NCI-H1105 (cell line): ENCODE measurements at places on chromosomes 2 and 18.

- no peak for DNase-seq
Measured at GRCh38 chr18:45353530-45353929, 261.7 kb upstream of the SLC14A2 start.

DNA sequence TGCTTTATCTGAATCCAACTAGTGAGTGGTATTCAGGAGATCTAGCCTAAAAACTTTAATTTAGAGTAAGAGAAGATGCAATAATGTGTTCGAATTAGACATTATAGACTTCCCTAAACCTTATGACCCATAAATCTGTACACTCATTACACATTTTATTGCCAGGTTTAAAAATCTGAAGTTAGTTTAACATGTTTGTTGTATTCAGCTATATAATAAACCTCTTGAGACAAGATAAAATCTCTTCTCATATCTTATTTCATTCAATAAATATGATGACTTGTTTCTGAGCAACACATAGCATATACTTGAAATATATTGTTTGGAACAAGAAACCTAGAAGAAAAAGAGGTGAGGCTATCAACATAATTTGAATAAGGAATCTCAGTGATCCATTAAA, 150.7 kb downstream of the CDH7 start:
- no peak for DNase-seq

DNA sequence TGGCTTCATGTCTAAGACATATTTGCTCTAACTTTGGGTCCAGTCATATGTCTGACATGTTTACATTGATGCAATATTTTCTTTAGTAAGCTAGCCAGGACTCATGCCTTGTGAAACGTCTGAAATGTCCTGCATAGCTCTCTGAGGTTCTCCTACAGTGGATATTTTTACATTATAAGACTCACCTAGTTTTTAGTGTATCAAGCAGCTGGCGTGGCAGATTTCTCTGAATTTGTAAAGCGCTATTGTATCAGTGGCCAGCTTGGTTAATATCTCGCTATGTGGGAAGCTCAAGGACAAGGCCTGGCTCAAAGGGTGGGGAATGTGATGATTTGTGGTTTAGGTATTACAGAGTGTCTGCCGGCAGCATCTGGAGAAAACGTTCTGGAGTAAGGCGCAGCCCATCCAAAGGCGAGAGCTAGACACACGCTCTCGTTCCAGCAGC, 164.3 kb downstream of the LTBP1 start:
- no peak for DNase-seq

DNA sequence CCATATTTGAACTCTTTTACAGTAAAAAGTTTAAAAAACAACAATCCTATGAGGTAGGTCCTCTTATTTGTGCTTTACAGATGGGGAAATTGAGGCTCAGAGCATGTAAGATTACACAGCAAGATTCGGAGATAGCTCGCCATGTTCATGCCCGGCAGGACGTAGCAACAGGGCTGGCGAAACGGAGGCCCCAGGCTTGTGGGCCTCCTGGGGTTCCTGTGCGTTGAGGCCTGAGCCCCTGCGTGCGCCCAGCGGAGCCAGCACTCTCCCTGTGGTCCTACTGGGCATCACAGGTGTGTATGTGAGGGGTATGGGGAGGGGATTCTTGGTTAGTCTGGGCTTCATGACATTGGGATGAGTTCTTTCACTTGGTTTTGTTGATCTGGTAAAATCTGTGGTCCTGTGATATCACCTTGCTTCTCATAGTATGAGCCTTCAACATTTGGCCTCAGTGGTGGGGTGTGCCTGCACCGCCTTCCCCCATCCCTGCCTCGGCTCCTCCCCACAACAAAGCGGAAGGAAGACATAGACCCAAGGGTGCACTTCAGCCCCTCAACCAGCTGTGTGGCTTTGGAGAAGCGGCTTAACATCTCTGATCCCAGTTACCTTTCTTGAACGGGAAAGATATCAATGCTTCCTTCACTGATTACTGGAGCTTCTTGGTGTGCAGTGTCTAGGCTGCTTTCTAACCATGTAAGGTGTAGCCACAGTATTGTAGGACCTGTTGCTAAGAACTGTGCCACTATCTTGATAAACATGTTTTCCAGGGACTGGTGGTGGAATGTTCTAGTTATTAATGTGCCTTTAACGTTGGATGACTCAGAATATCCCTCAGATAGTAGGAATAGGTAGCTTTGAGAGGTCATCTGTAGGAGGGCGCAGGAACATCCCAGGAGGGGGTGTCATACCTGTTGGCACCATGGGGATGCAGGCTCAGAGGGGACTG, 37.2 kb downstream of the HPCAL1 start:
- no peak for DNase-seq

DNA sequence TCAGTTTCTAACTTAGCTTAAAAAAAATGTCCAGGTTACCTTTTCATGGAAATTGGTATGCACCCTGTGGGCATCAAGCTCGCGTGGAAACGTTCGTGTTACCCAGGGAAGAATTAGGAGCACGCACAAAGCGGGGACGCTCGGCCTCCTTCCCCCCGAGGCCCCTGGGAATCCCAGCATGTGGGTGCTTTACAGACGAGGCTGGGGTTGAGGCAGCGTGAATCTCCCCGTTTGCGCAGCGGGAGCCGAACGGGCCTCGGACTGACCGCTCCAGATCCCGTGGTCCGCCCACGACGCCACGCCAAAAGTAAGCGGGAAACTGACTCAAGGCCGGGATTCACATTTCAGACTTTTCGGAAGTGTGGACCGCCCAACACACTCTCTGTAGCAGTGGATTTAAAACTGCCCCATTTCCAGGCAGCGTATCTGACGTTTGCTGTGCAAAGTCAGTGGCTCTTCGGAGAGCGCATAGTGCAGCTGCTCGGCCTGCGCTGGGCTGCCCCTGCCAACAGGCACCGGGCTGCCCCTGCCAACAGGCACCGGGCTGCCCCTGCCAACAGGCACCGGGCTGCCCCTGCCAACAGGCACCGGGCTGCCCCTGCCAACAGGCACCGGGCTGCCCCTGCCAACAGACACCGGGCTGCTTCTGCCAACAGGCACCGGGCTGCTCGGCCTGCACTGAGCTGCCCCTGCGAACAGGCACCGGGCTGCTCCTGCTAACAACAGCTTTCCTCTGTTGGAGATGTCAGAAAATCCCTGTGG, 49.7 kb downstream of the SH3YL1 start:
- no peak for DNase-seq
